ENCODE measurements at places on chromosomes 3 and 15.

GRCh38 chr3:28835249-28835648 is 445.6 kb upstream of the RBMS3 start:
- DNase-seq = no peak

DNA sequence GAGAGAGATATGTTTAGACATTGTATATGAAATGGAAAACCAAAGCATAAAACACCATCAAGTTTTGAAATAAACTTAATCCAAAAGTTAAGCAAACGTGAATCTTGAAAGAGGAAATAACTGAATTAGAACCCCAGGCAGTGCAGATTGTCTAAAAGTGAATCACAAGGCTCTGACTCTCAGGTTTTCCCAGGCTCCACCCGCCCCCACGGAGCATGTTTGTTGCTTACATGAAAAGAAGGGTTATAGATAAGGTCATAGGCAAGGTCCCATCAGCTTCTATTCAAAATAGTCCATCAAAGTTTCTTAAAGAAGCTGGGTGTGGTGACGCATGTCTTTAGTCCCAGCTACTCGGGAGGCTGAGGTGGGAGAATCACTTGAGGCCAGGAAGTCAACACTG is 29.0 kb upstream of the SLMAP start:
- no peak for DNase-seq

DNA sequence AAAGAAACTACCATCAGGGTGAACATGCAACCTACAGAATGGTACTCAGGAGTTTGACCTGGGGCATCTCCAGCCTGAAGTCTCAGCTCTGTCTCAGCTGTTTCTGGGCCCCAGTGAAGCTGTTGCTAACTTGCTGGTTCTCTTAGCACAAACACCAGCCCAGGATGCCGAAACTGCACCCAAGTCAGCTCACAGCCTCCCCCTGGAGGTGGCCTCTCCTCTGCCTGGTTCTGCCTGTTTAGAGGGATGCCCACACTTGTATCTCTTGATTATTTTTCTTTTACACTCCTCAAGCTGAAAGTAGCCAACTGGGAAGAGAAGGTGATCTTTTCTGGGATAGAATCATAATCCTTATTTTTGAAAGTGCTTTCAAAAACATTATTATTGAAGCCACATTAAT is 289.0 kb upstream of the RASGRP1 start:
- no peak for DNase-seq

DNA sequence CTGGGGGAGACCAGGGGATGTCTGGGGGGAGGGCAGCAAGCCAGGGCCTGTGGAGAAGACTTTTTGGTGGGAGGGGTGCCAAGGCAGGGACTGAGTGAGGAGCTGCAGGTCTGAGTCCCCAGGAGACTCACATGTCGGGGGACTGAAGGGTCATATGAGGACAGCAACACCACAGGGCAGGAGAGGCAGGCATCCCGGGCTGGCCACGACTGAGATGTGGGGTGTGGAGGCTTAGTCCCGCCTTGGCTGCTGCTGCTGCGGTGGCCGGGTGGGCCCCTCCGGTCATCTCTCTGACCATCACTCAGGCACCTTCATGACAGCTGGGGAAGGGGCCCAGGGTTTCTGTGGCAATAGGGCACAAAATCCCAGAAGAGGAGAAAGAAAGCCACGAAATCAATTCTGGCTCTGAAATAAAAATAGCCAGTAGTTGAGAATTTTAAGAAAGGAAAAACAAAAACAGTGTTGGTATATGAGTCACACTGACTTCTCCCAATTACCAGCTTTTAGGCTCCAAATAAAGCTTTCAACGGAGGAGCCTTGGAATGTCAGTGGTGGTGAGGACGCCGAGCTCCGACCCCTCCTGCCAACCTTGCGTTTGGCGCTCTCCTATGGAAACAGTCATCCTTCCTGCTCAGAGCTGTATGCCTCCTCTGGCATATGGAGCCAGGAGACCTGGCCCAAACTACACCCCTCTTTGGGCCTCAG is 52.9 kb upstream of the ITGA11 start:
- DNase-seq = no peak

DNA sequence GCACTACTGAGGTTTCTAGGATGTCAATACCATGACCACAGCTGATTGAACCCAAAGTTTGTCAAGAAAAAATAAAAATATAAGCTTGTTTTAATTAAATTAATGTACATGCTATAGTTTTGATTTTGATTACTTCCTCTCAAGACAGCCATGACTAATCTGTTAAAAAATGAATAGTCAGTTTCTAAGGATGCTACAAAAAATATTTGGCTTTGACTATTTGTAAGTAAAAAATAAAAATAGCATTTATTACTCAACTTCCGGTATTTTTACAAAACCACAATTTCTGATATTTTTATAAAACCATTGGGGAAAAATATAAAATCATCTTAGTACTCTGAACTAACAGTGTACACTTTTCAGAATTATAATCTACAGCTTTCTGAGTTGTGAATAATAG is 12.1 kb upstream of the TEX9 start:
- DNase-seq = no peak

- DNase-seq = no peak
Observed at GRCh38 chr15:32828507-32829186, 110.8 kb downstream of the GREM1 start.

DNA sequence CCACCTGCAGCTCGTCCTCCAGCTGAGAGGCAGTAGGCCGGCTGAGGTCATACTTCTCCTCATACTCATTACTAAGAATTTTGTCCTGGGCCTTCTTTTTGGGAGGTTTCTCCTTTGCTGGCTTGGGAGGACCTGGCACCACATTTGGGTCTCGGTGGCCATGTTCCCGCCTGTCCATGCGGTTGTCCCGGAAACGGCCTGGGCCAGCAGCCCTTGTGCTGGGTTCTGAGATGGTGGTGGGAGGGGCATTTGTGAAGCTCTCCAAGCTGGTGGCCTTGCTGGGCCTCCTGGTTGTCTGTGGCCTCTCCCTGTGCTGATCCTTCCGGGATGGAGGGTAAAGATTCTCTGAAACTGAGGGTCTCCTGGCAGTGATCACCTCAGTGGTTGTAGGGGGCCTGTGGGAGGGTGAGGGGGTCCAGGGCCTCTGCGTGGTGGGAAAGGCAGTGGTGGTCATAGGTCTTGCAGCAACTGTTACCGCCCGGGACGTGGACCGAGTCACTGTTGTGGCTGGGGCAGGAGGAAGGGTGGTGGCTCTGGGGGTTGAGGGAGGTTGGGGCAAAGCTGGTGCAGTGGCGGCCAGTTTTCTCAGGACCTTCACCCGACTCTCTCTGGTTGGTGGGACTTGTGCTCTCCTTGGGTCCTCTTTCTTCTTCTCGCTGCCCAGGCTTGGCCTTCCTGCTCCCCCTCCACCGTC is 2.5 kb downstream of the CCDC80 start:
- no peak for DNase-seq

DNA sequence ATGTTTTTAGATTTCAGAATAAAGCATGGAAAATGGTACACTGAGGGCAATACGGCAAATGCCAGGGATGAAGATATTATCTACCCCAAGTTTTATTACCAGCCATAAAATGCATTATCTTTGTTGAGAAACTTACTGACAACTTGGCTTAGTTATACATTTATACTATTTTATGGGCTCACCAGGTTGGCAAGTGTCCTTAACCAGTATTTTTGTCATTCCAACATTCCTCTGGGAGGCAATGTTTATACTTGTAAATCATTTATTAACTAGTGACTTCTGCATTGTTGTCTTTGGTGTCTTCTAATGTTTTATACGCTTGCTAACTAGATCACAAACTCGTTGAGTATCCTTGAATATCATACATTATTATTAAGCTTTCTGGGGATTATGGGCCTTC is 18.0 kb upstream of the ADGRG7 start:
- no peak for DNase-seq

DNA sequence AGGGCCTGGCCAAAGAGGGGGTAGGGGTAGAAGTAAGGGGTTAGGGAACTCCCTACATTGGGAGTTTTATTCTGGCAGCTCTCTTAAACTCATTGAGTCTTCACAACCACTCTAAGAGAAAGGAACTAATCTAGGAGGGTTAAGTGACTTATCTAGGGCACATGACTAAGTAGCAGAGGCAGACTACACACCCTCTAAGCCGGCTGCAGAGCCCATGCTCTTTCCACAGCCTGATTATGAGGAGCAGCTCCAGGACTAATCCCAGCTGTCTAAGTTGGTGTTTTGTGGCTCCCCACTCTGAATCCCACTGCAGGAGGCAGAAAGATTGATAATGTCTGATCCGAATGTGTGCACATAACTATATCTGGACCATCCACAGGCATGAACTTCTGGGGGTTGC is 374.6 kb downstream of the EPHB1 start:
- no peak for DNase-seq

- DNase-seq = no peak
Observed at GRCh38 chr3:141384575-141384974, 16.3 kb downstream of the ZBTB38 start.

GRCh38 chr3:57078344-57078634 is 17.8 kb downstream of the SPATA12 start:
- no peak for DNase-seq

GRCh38 chr3:197550489-197550888 is 5.3 kb downstream of the BDH1 start:
- no peak for DNase-seq

- DNase-seq = no peak
Observed at GRCh38 chr15:50425219-50425618, 1.0 kb downstream of the USP8 start.

- DNase-seq = no peak
Observed at GRCh38 chr3:49161197-49161596, 4.9 kb downstream of the CCDC71 start.

DNA sequence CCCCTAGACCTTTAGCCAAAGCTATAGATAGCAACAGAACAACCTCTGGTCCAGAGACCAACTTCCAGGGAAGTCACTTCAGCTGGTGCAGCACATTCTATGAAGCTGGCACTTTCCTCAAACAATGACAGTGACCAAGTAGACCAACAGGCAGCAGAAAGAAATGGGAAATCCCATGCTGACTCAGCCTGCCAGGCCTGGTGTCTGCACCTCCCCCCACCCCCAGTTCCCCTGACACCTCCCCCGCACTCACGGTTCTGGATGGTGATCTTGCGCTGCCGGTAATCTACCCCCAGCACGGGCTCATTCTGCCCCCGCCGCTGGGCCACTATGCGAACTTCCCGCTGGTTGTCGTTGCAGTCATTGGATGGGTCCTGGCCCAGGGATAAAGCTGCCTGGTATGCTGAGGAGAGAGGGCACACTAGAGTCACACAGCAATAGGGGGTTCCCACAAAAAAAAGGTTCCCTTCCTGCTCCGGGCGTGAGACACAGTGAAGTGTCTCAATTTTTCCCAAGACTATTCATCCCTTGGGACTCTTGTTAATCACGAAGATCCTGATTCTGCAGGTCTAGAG is 17.0 kb downstream of the ILDR1 start:
- no peak for DNase-seq

- DNase-seq = no peak
Observed at GRCh38 chr15:85756411-85757072, 38.2 kb downstream of the KLHL25 start.

- DNase-seq = no peak
Observed at GRCh38 chr3:49341996-49342395, 2.1 kb upstream of the USP4 start.

GRCh38 chr3:133440652-133441051 is 40.8 kb downstream of the BFSP2 start:
- DNase-seq = no peak

- DNase-seq = no peak
Observed at GRCh38 chr15:66701422-66702034, 508 bp upstream of the SMAD6 start.

GRCh38 chr3:6578526-6578925 is 282.4 kb upstream of the GRM7 start:
- no peak for DNase-seq

GRCh38 chr3:4409415-4409814 is 57.7 kb downstream of the SUMF1 start:
- DNase-seq = no peak

DNA sequence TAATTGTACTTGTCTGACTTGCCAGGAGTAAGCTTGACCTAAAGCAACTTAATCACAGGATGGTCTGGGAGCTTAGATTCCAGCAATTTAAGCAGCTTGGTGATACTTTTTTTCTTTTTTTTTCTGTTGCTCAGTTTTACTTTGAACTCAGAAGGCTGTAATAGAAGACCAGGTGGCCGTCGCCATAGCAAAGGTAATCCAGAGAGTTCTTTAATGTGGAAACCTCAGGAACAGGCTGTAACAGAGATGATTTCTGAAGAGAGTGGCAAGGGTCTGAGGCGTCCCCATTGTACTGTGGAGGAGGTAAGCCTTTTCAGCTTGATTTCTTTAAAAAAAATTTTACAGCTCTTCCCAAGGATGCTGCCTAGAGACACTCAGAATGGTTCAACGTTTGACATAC is 20.1 kb downstream of the SENP2 start:
- no peak for DNase-seq

GRCh38 chr3:130814691-130815472 is 68.3 kb upstream of the PIK3R4 start:
- peak; percentile 6 for DNase-seq

- DNase-seq = no peak
Observed at GRCh38 chr3:142577696-142578328, 721 bp downstream of the ATR start.

- no peak for DNase-seq
Observed at GRCh38 chr3:113051787-113052186, 61.0 kb downstream of the GTPBP8 start.

- DNase-seq = no peak
Observed at GRCh38 chr3:60743631-60744164, 507.6 kb downstream of the FHIT start.

DNA sequence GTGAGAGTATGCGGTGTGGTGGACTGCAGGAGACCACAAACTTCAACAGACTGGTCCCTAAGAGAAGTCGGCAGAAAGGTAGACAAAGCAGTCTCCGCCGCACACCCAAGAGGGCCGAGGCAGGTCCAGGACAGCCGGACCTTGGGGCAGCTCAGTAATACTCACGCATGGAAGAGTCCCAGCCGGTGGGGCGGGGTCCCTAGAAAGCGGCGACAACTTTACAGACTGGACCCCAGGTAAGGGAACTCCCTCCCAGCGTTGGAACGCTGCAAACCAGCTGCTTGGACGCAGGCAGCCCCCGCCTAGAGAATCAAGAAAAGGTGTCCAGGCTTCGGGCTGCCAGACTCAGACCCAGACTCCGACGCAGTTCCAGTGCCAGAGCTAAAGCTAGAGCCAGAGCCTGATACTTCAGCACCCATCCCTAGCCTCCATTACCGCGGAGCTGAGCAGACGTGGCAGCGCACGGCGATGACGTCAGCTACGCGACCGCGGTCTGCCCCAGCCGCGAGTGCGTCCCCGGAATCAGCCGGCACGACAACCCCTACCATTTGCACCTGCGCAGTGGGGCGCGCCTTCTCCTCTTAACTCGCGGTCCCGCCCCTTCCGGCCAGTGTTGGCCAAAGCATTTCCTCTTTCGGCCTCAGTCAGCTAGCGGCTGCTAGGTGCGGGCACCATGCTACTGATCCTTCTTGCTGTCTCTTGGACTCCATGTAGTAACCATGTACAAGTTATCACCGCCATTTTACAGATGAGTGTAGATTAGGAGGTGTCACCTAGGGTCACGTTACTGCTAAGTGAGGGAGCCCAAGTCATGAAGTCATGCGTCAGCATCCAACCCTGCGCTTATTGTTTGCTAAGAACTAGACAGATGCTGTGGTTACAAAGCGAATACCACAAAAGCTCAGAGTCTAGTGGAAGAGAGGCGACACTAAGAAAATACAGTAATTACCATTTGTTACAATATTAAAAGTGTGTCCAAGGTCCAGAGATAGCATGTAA is at the start of gene TMEM39A:
Gene TMEM39A, minus strand, starts transcription at position 445 of the 999 bp plus-strand sequence. CDS start 1,541 bp downstream, outside the sequence.
- DNase-seq = peak; percentile 99
